ENCODE measurements at places on chromosomes 11 and 22. TPM values are rescaled to one million over a fixed set of nuclear protein-coding genes. Genes with fewer than 3 reads are reported as not detected.
A peak's percentile ranks its signal among the peaks of the same experiment; 100 is the strongest.

DNA sequence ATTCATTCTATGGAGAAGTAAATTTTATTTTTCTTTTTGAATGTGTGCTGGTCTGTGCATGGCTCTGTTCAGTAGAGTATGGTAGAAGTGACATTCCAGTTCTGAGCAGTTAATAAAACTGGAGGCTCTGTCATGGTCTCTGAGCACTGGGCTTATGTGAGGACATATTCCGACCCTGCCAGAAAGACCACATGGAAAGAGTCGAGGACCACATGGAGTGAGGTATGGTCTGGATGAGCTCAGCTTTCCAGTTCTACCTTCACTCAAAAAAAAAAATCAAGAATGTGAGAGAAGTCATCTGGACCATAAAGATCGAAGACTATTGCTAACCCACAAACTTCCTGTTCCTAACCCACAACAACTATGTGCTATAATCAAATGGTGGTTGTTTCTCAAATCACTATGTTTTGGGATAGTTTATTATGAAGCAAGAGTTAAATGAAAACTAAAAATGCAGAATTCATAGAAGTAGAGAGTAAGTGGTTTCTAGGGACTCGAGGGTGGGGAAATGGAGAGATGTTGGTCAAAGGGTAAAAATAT, 534.2 kb upstream of the ANO5 start:
- no peak for DNase-seq
- no peaks in the 10 kb centered on the region for H3K36me3 ChIP-seq
- no peaks in the 10 kb centered on the region for H3K4me1 ChIP-seq
- no peaks in the 10 kb centered on the region for H3K27me3 ChIP-seq
- no peak overlapping the region for H3K27ac ChIP-seq
- H3K4me3 ChIP-seq = no peak overlapping the region

DNA sequence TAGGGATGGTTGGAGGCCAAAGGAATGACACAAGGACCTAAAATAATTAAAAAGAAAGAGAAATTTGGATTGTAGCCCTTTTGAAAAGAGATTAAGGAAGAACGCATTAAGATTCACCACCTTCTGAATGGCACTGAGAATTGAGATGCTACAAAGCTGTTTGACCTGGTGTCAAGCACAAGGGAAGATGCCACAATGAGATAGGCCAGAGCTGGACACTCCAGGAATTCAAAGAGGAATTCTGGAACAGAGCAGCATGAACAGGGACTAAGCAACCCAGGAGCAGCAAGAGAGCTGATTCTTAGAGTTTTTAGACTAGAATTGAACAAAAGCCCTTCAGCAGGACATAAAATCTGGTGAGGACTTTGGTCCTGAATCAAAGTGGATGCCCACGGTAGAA, 11.6 kb upstream of the CECR2 start:
- no peak overlapping the region for H3K27ac ChIP-seq
- H3K27me3 ChIP-seq = no peaks in the 10 kb centered on the region
- no peaks in the 10 kb centered on the region for H3K36me3 ChIP-seq
- H3K4me3 ChIP-seq = no peak overlapping the region
- no peaks in the 10 kb centered on the region for H3K4me1 ChIP-seq
- no peak for DNase-seq

DNA sequence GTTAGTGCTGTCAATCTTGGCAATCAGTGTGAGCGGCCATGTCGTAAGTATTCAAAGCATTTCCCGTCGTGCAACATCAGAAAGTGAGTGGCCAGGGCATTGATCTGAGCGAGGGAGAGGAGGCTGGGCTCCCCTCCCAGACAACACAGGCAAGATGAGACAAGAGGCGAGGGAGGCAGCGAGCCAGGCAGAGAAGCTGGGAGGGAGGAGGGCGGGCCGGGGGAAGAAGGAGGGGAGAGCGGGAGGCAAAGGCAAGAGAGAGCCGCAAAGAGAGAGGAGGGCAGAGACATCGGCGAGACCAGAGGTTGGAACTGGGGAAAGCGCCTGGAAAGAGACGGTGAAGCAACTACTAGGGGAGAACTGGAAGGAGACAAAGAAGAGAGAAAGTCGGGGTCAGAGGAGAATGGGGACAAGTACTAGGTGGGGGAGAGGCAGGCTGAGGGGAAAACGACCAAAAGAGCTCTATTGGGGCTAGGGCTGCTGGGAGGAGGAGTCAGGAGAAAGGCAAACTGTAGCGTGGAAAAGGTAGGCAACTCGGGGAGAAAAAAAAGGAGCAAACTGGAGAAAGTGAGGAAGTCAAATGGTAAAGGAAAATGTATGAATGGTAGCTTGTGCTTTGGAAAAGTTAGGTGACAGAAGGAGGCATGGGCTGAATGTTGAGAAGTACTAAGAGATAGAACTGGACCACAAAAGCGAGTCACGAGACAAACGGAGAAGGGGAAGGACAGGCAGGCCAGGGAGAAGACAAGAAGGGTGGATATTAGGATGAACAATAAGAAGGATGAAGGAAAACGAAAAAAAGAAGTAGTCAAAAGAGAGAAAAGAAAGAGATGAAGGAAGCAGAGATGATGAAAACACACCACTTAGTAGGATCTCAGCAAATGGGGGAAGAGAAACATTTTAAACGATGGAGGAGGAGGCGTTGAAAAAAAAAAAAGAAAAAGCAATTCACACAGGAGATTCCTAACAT, 130.5 kb upstream of the C11orf58 start:
- no peaks in the 10 kb centered on the region for H3K36me3 ChIP-seq
- H3K27ac ChIP-seq = no peak overlapping the region
- H3K4me3 ChIP-seq = no peak overlapping the region

DNA sequence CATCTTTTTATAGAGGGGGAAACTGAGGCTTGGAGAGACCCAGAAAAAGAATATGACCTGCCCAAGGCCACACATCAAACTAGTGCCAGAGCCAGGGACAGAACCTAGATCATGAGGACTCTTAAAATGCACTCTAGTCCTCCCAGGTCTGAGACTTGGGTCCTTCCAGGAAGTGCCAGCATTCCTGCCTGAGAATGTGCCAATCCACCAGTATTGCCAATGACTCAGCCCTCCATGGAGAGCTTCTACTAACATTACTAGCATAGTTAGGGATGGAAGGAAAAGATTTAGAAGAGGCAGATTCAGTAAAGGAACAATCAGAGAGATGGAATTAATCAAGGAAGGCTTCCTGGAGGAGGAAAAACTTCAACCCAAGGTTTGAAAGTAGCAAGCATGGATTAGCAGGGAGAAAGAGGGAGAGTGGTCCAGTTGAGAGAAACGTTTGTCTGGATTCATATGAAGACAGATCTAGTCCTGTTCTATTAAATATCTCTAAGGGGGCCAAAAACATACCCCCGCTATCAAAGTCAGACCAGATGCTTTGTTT, 20.1 kb upstream of the SMIM35 start:
- no peak for DNase-seq
- H3K36me3 ChIP-seq = no peaks in the 10 kb centered on the region
- no peaks in the 10 kb centered on the region for H3K4me1 ChIP-seq
- no peaks in the 10 kb centered on the region for H3K27me3 ChIP-seq
- H3K4me3 ChIP-seq = no peak overlapping the region
- H3K27ac ChIP-seq = no peak overlapping the region

GRCh38 chr11:101034076-101034475, 95.5 kb downstream of the PGR start:
- H3K36me3 ChIP-seq = no peaks in the 10 kb centered on the region
- no peaks in the 10 kb centered on the region for H3K4me1 ChIP-seq
- no peaks in the 10 kb centered on the region for H3K27me3 ChIP-seq

- H3K4me3 ChIP-seq = no peak overlapping the region
- no peak for DNase-seq
- no peak overlapping the region for H3K27ac ChIP-seq
- no peaks in the 10 kb centered on the region for H3K4me1 ChIP-seq
- H3K27me3 ChIP-seq = peaks cover 6% of the 10 kb centered on the region
These were observed 149.9 kb downstream of the FEZ1 start for GRCh38 chr11:125346179-125346530.

- no peaks in the 10 kb centered on the region for H3K36me3 ChIP-seq
- no peak overlapping the region for H3K4me3 ChIP-seq
- H3K27me3 ChIP-seq = peaks cover 3% of the 10 kb centered on the region
- no peak for DNase-seq
- H3K27ac ChIP-seq = no peak overlapping the region
- H3K4me1 ChIP-seq = no peaks in the 10 kb centered on the region
These were observed 9.0 kb downstream of the MB start for GRCh38 chr22:35608088-35608487.

DNA sequence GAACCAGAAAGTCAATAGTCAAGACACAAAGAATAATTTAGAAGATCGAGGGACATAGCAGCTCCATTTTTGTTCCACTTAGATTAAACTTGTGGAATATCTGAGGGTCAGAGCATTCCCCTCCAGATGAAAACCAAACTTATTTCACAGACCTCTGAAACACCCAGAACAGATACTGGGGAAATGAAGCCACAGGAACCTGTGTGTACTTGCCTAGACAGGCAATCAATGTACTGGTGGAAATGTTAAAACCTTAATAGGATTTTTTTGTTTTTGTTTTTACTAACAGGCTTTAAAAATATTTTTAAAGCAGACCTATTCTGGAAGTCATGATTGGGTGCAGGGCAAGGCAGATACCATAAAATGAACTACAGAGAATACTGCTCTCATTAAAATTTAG, 4.1 kb upstream of the FAR1 start:
- H3K4me1 ChIP-seq = peaks cover 11% of the 10 kb centered on the region
- peaks cover 10% of the 10 kb centered on the region for H3K27me3 ChIP-seq
- H3K4me3 ChIP-seq = no peak overlapping the region

GRCh38 chr11:6864438-6864837, 1.6 kb downstream of the OR10A2 start:
- no peaks in the 10 kb centered on the region for H3K4me1 ChIP-seq
- H3K27ac ChIP-seq = no peak overlapping the region
- DNase-seq = no peak
- H3K27me3 ChIP-seq = peaks cover 2% of the 10 kb centered on the region
- H3K4me3 ChIP-seq = no peak overlapping the region

DNA sequence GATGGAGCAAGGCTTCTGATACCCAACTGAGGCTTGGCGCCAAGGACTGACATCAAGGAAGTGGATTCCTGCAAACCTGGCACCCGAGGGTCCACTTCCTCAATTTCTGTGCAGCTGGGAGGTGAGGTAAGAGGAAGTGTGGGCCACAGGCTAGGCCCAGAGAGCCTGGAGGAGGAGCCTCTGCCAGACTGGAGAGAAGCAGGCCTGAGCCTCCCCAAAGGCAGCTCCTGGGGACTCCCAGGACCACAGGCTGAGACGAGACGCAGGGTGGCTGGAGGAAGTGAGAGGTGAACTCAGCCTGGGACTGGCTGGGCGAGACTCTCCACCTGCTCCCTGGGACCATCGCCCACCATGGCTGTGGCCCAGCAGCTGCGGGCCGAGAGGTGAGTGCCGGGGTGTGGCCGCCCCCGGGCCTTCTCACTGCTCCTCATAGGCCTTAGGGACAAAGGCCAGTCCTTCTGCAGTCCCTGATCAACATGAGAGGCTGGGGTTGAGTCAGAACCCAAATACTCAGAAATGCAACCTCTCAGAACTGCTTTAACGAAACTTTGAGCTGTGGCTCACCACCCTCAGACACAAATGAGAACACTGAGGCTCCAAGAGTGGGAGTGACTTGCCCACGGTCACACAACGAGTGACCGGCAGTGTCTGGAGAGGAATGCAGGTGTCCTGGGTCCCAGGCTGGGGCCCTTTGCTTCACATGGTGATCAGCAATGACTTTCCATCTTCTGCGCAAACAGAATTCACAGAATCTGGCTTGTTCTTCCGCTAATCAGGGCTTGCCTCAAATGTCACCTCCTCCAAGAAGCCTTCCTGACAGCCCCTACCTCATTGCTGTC, at the start of gene NCF4:
Gene NCF4, plus strand, starts transcription at position 186 of the 839 bp plus-strand sequence. Its CDS starts 166 bp downstream, at position 352.
- H3K27ac ChIP-seq = peak within 1 kb of the TSS; percentile 64
- H3K36me3 ChIP-seq = no peaks in the 10 kb centered on the region
- peak; percentile 27 for DNase-seq

DNA sequence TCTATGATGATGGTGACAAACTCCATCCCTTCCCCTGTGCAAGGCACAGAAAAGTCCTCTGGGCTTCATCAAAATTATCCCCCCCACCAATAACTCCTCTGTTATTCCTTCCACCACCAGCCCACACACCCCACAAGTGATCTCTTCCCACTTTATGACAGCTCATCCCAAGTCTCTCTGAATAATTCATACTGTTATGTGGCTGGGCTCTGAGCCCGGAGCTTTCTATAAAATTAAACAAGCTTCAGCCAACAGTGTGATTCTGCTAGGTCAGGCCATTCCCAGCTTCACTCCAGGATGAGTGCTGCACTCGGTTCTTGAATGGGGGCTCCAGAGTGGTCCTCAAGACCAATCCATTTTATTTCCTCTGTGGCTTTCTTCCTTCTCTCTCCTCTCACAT, 83.0 kb downstream of the INSC start:
- no peaks in the 10 kb centered on the region for H3K36me3 ChIP-seq
- no peak overlapping the region for H3K27ac ChIP-seq
- DNase-seq = no peak
- H3K27me3 ChIP-seq = no peaks in the 10 kb centered on the region

DNA sequence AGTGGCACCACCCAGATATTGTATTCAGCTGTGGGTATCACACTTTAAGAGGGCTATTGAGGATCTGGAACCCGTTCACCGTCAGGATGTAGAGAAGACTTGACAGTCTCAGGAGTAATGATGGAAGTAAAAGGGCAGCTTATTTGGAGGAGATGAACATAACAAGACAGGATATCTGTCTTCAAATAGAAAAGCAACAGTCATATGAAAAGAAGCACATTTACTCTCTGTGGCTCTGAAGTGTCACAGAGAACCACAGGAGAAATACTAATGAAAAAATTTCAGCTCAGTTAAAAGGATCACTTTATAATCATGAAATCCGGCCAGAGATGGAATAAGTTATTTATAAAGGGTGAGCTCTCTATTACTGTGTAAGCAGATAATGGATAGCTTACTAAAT, 200.8 kb downstream of the FAM76B start:
- H3K27ac ChIP-seq = no peak overlapping the region
- DNase-seq = no peak
- no peaks in the 10 kb centered on the region for H3K27me3 ChIP-seq
- H3K4me3 ChIP-seq = no peak overlapping the region

Gene CCDC116
- total RNA-seq = 0.19 TPM

Gene OR2AG2
- total RNA-seq = not detected

Gene FAM89B
- total RNA-seq = 12.4 TPM

Gene SHISA8
- 1.7 TPM for total RNA-seq

Gene LMNTD2
- total RNA-seq = 4.5 TPM

Gene TTLL1
- 7.4 TPM for total RNA-seq

Gene TBX10
- total RNA-seq = not detected

Gene OR10A2
- total RNA-seq = not detected

Gene RAB3IL1
- total RNA-seq = 0.74 TPM

Measured in activated naive CD4-positive, alpha-beta T cell treated with anti-CD3 and anti-CD28 coated beads for 36 hours (primary cell).